ENCODE measurements at places on chromosomes 16 and 17.

GRCh38 chr17:79033741-79034501 lies 10.0 kb downstream of the C1QTNF1 start:
- DNase-seq: no peak

DNA sequence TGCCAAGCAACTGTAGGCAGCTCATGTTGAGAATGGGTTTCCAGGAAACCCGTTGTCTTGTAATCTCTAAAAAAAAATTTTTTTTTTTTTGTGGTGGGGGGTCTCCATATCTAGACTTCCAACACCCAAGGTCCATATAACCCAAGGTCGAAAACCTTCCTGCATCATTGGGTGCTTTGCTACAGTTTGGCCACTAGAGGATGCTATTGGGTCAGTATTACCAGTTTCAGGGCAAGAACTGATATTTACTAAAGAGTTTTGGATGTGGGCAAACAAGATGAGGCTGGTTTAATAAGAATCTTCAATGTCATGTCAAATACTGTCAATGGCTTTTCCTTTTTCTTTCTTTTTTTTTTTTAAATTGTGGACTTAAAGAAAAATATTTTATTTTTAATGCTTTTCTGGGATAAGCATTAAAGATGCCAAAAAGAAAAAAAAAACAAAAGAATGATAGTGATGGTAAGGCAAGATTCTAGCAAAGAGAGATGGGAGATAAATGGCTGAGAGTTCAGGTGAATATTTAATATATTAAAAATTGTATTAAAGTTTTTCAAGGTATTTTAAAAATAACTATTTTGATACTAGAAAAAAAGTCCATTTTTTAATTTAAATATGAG lies 62.2 kb downstream of the DHRS7C start:
- no peak for DNase-seq

- DNase-seq: no peak
These were observed 19.6 kb downstream of the HMOX2 start for GRCh38 chr16:4495766-4496165.

GRCh38 chr16:6932871-6933385 lies 399.7 kb upstream of the RBFOX1 start:
- no peak for DNase-seq

GRCh38 chr17:26765860-26766709 lies 527.8 kb upstream of the WSB1 start:
- DNase-seq: no peak

DNA sequence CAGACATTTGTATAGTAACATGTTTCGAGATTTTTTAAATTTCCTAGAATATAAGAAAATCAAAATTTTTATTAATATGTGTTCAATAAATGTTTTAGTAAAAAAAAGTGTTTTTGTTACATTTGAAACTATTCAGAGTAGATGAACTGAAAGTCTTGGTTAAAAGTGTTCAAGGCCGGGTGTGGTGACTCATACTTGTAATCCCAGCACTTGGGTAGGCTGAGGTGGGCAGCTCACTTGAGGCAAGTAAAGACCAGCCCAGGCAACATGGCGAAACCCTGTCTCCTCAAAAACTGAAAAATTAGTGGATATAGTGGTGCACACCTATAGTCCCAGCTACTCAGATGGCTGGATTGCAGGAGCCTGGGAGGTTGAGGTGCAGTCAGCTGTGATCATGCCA lies 16.8 kb upstream of the PHKG2 start:
- no peak for DNase-seq

DNA sequence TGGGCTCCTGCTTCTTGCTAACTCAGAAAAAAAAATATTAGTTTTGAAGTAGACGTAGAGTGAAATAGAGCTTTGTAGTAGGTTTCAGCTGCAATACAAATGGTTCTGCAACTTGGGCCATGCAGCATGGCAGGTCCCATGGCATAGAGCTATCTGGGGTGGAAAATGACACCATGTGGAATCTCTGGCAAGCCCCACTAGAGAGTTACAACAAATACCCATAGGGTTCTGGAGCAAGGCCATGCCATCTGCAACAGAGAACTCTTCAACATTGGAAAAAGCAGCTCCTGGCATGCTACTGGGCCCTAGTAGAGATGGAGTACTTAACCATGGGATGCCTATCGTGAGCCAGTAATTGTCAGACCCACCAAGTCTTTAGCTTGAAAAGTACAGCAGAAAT lies 25.3 kb upstream of the RBBP6 start:
- DNase-seq: no peak

DNA sequence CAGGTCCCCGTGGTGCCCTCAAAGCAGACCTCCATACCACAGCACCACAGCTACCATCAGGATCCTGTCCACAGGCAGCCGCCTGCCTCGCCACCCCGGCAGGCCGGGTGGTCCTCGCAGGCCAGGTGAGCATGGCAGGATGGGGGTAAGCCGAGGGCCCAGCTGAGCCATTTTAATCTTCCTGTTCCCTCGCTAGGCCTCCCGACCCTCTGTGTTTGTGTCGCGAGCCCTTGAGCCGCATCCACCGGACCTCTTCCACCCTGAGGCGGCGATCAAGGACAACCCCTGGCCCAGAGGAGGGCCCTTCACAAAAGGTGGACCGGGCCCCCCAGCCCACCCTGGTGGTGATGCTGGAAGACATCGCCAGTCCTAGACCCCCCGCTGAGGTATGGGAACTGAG lies 2.0 kb downstream of the PRR14 start:
- DNase-seq: no peak

Data from stimulated activated CD4-positive, alpha-beta T cell treated with anti-CD3 and anti-CD28 coated beads, Interleukin-1b, Interleukin-23, amount 100 ng/mL, for 1 hour (primary cell).